Dermis blood vessel endothelial cell (primary cell): ENCODE measurements at places on chromosomes 3 and 15. TPM values are rescaled to one million over a fixed set of nuclear protein-coding genes. Genes with fewer than 3 reads are reported as not detected.

PCBP4 gene
- 26.2 and 31.3 TPM in 2 replicates for total RNA-seq

ZBBX gene
- 0.05 TPM in 1 of 2 replicates, not detected in the other for total RNA-seq

PLA2G4E gene
- not detected in 2 replicates for total RNA-seq

CEP19 gene
- 6.8 and 9.0 TPM in 2 replicates for total RNA-seq

PATL2 gene
- total RNA-seq: 0.09 and 0.17 TPM in 2 replicates

CLDN1 gene
- 0.68 and 0.79 TPM in 2 replicates for total RNA-seq

LTF gene
- total RNA-seq: 0.51 and 0.93 TPM in 2 replicates

SH2D7 gene
- total RNA-seq: not detected in 2 replicates

UMPS gene
- total RNA-seq: 33.8 and 36.1 TPM in 2 replicates
